ENCODE measurements at places on chromosomes 2 and 18.
A peak's percentile ranks its signal among the peaks of the same experiment; 100 is the strongest.

GRCh38 chr2:11896386-11896785 is 150.0 kb downstream of the LPIN1 start:
- no peak for DNase-seq

- no peak for DNase-seq
Observed at GRCh38 chr18:76699923-76700322, 122.4 kb upstream of the ZNF236 start.

GRCh38 chr2:38528008-38528442 is 74.7 kb downstream of the HNRNPLL start:
- peak; percentile 47 for DNase-seq

DNA sequence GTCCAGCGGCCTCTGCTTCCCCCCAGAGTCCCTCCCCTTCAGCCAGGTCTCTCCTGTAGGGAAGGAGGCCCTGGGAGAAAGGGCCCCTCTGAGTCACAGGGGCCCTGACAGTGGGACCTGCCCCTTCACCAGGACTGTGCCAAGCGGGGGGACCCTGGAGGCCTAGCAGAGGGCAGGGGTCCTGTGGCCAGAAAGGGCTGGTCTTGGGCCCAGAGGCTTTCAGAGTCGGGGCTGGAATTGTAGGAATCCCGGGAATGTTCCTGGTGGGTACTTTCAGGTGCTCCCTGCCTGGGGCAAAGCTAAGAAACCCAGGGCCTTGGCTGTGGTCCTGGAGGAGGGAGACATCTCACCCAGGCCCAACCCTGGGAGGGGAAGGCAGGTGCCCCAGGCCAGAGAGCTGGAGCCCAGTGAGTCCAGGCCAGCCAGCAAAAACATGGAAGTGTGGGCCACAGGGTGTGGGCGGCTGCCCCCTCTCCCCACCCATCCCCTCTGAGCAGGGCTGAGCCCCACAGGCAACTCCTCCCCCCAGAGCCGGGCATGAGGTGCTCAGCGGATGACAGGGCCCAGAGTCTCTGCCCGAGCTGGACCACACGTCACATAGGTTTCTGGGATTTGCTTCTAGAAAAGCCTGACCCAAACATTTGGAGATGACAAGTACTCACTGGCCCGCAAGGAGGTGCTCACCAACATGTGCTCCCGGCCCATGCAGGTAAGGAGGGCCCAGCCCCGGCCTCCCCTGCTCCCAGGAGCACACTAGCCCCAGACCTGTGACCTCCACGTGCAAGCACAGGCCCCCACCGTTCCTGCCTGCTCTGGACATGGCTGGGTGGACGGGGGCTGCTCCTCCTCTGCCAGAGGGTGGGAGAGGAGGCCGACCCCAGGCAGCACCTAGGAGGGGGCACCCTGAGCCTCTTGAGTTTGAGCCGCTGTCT is 48.2 kb upstream of the ALPP start:
- DNase-seq: no peak

- no peak for DNase-seq
Observed at GRCh38 chr18:36186461-36187192, 670 bp upstream of the MOCOS start.

- no peak for DNase-seq
Observed at GRCh38 chr18:21650311-21650710, 38.2 kb downstream of the SNRPD1 start.

GRCh38 chr2:133532919-133533318 is 35.3 kb downstream of the NCKAP5 start:
- DNase-seq: no peak

- no peak for DNase-seq
Observed at GRCh38 chr2:232927032-232927792, 57.1 kb downstream of the SNORC start.

- DNase-seq: no peak
Observed at GRCh38 chr2:86037141-86037794, 68.4 kb downstream of the POLR1A start.

GRCh38 chr18:75261430-75262223 is 51.0 kb downstream of the TSHZ1 start:
- no peak for DNase-seq

DNA sequence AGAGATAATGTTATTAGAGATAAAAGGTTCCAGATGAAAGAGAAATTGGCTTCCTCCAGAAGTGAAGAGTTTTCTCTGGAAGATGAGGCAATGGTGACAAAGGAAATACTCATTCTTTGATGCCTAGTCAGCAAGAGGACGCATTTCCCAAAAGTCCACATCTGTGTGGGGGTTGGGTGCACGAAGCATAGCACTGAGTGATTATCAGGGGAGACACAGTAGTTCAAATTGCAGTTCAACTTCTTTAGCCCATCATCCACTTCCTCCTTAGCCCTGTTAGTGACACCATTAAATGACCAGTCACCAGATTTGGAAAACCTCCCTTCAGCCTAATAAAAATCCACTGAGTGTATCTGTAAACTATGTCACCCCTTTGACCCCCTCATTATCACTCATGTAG is 80.9 kb upstream of the PHLPP1 start:
- no peak for DNase-seq

DNA sequence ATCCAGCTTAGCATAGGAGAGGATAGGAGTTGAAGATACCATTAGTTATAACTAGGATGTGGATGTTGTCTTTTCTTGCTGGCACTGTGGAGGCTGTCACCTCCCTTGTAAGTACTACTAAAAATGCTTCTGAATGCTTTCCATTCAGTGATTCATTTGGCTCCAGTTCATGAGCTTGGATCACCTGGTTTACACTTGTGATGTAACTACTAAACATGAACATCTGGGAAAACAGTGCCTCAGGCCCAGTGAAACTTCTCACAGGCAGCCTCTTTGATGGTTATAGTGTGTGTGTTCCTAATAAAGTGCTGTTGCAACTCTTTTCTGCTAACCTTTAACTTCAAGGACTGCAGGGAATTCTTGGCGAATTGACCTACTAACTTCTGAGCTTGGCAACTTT is 13.0 kb upstream of the SLC9A2 start:
- DNase-seq: no peak

DNA sequence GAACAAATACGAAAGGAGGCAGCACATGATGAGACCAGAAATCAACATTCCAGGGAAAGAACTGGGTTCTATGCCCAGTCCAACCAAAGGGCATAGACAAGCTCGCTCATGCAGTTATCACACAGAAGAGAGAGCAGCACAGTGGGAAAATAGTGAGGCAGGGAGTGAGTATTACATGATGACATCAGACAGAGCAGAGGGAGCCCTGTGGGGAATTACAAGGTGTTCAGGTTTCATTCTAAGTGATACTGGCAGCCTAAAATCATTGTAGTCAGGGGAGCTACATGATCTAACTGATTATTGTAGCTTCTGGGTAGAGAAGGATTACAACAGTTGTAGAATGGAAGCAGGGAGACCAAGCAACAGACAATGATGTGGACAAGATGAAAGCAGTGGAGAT is 658.5 kb downstream of the ARHGAP15 start:
- no peak for DNase-seq

DNA sequence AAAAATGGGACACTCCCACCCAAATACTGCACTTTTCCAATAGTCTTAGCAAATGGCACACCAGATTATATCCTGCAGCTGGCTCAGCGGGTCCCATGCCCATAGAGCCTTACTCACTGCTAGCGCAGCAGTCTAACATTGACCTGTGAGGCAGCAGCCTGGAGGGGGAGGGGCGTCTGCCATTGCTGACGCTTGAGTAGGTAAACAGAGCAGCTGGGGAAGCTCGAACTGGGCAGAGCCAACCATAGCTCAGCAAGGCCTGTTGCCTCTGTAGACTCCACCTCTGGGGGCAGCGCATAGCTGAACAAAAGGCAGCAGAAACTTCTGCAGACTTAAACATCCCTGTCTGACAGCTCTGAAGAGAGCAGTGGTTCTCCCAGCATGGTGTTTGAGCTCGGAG is 110.4 kb downstream of the CTIF start:
- no peak for DNase-seq

DNA sequence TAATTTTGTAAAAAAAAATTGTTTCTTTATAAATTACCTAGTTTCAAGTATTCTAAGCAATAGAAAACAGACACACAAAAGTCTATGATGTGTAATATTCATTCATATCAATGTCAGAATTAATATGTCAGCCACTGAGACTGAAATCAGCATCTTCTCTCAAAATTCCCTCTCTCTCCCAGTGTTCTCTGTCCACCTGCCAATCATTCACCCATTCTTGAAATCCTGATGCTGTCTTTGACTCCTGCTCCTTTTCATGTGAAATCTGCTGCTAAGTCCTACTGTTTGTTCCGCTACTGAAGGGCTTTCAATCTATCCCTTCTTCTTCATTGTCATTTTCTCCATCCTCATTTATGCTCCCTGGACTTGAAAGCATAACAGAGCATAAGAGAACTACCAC is 257.9 kb downstream of the SATB2 start:
- DNase-seq: no peak

DNA sequence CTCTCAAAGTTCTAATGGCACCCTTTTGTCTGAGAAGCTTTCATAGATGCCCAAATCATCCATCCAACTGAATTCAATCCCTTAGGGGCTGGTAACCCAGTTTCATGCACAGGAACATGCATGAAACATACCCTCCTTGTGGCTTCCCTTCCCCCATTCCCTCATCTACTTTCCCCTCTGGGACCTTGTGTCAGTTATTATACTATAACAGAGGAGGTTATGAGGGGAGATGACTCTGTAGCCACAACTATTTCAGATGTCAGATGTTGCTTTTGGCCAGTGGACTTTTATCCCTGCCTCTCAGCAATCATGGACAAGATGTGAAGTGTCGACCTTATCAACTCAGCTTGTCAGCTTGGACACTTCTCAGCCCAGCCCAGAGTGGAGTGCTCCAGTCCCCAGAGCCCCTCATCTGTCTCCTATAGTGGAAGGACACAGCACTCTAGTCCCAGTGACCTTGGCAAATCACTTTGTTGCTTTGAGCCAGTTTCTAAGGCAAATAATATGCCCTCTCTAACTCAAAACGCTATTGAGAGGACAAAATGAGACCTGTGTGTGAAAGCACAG is 8.4 kb downstream of the DHRS9 start:
- DNase-seq: no peak

DNA sequence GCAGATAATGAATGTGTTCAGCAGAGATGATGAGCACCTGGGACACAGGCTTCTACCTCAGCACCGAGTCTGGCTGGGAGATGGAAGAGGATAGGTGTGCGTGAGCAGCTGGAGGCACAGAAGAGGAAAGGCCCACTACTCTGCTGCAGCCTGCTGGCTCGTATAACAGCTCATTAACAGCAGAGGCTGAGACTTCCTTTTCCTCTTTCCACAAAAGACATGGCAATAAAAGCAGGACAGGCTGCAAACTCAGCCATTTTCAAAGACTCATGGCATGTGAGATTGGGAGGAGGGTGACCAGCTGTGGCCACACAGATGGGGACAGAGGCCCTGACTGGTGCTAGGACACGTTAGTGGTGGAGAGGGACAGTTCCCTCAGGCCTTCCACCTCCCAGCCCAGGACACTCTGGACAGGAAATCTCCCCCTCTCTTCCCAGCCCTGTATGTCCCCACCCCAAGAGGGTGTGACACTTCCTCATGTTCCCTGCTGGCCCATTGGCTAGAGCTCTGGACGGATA is 60.3 kb downstream of the CACNB4 start:
- DNase-seq: no peak

DNA sequence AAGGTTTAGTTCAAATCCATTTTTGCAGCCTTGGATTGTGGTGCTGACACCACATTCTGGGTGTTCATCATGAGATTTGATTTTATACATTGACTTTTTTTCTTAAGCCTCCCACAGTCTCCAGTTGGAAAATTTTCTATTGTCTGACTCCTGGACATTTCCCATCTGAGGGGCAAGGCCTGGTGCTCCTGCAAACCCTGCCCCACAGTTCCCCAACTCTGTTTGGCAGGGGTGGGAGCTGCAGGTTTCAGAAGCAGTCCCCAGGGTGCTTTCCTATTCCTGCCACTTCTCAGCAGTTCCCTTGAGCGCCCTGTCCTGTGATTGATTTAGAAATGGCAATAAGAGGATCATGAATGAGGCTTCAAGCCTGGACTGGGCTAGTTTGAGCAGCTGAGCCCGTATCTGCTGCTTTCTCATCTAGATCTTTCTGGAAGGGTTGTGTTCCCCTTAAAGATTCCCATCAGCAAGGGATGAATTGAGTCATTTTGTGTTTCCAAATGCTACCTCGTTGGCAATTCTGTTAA is 77.0 kb downstream of the CIB4 start:
- no peak for DNase-seq

DNA sequence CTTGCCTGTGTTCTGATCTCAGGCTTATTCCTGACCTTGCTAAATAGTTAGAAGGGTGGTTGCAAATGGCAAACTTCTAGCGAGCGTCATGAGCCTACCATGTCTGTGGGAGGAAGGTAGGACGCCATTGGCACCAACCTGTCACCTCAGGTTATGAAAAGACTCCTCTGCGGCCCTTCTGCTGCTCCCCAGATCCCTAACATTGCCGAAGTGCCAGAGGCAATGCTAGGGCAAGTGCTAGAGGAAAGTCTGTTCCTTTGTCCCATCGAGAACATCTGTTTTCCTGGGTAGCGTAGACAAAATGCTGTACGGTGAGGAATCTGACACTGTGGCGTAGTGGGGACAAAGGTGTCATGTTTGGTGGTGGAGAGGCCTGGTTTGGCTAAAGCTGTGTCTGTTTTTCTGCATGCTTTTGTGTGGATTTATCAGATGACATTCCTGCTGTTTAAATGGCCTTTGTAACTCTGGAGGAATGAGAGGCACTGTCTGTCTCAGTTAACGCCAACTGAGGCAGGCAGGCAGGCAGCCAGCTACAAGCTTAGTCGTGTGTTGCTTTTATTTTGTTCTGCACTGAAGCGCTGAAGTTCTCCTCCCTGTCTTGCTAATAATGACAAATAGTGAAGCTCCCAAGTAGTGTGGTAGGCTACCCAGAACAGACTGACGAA is 94.1 kb downstream of the PRPF40A start:
- DNase-seq: no peak

GRCh38 chr2:222332116-222332515 is 33.3 kb upstream of the PAX3 start:
- DNase-seq: no peak

GRCh38 chr18:47050468-47050867 is 15.0 kb upstream of the ELOA2 start:
- no peak for DNase-seq

DNA sequence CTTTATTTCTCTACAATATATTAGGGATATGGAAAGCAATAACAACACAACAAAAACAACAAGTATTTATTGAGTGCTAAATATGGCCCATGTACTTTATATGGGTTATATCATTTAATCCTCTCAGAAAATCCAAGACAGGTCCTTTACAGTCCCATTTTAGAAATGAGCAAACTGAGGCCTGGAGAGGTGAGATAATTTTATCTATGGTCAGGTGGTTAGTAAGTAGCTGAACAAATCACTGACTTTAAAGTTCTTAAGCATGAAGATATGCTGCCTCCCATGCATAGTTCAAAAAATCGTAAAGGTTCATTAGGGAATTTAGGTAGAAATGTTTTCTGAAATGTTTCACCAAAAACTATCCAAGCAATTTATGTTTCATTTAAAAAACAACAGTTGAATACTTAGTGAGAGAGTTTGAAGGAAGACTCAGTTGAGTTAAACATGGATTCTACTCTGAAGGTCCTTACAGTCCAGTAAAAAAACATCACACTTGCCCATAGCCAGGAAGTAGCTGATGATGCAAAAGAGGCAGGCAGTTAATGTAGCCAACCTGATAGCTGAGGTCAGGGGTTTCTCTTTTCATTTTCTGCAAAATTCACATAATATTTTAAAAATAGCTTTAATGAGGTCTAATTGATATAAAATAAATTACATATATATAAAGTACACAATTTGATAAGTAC is 7.6 kb upstream of the NFE2L2 start:
- DNase-seq: no peak

- no peak for DNase-seq
Observed at GRCh38 chr2:236012155-236012554, 156.0 kb downstream of the GBX2 start.
